Mammary epithelial cell (primary cell): ENCODE measurements at places on chromosomes 1 and 21. TPM values are rescaled to one million over a fixed set of nuclear protein-coding genes. Genes with fewer than 3 reads are reported as not detected.
A peak's percentile ranks its signal among the peaks of the same experiment; 100 is the strongest.

- peak; percentile 69 for DNase-seq
Observed at GRCh38 chr21:41611966-41612606, 104.1 kb upstream of the TMPRSS2 start.

DNA sequence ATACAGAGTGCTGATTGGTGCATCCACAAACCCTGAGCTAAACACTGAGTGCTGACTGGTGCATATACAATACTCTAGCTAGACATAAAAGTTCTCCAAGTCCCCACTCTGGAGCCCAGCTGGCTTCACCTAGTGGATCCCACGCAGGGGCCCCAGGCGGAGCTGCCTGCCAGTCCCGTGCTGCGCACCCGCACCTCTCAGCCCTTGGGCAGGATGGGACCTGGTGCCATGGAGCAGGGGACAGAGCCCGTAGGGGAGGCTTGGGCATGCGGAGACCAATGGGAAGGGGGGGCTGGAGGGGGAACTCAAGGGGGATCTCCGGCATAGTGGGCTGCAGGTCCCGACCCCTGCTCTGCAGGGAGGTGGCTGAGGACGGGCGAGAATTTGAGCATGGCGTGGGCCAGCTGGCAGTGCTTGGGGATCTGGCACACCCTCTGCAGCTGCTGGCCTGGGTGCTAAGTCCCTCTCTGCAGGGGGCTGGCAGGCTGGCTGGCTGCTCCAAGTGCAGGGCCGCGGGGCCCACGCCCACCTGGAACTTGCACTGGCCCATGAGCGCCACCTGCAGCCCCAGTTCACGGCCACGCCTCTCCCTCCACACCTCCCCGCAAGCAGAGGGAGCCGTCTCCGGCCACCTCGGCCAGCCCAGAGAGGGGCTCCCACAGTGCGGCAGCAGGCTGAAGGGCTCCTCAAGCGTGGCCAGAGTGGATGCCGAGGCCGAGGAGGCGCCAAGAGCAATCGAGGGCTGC, 104.9 kb downstream of the NTMT2 start:
- no peak for DNase-seq

- no peak for DNase-seq
Observed at GRCh38 chr1:205837382-205837970, 12.5 kb downstream of the PM20D1 start.

DNA sequence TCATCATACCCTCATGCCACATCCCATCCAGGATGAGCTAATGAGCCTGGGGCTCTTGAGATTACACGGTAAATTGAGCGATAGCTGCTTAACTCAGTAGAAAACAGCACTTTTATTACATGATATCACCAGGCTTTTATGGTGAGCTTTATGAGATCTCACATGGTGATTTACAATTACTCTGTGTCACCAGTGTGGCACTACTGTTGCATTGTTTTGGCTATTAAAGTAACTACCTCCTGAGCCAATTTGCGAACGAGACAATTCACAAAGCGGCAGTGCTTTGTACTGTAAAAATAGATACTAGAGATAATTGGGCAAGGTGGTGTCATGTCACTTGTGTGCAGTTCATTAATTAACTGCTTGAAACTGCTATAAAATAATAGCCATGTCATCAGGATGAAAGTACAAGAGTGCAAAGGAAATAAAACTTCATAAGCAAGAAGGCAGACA, 767.7 kb upstream of the ADGRL2 start:
- no peak for DNase-seq

The S100A8 gene
- total RNA-seq, result 176 and 363 TPM in 2 replicates

The CREG1 gene
- 242 TPM for total RNA-seq

DNA sequence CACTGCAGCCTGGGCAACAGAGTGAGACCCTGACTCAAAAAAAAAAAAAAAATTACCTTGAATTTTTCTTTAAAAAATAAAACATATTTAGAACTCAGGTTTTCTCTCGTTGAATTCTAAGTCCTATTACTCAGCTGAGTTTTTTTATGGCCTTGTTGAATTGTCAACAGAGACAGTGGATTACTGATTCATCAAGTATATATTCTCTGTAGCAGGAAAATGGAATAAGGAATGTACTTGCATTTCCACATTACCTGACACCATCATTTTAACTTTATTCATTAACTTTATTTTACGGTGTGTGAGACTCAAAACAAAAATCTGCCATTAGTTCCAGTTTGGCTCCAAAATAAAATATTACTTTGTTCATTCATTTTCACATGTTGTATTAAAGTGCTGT, 53.8 kb upstream of the APP start:
- DNase-seq, result no peak

GRCh38 chr1:205792961-205793673, 17.8 kb upstream of the RAB29 start:
- DNase-seq, result no peak

DNA sequence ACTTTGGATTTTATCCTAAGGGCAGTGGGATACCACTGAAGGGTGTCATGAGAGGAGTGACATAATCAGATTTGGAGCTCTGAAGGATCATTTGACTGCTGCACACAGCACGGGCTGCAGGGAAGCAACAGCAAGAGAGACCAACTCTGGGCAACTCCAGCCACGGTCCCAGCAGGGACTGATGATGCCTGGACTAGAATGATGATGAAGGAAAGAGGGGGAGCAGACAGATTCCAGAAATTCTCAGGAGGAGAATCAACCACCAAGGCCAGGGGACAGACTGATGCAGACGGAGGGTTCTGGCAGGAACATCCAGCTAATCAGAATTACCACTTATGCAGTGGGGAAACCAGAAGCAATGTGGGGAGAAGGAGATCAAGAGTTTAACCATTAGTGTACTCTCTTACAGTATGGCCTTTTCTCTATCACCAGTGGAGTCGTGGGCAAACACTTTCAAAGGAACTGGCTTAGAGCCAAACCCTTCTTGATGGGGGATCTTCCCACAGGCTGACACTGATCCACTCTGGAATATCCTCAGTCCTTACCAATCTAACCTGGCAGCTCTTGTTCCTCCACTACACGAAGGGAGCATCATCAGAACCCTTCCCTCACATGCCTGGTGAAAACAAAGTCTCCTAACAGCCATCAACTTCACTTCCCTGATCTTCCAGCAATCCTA, 3.3 kb downstream of the URB1 start:
- no peak for DNase-seq

GRCh38 chr1:40270152-40270834, 12.3 kb downstream of the ZMPSTE24 start:
- DNase-seq, result peak; percentile 75

The ADAMTS1 gene
- total RNA-seq, result 339 TPM
